ENCODE measurements at places on chromosomes 11 and 22.

- peak; percentile 24 for DNase-seq
These were observed 22.1 kb downstream of the LMO2 start for GRCh38 chr11:33869481-33870422.

DNA sequence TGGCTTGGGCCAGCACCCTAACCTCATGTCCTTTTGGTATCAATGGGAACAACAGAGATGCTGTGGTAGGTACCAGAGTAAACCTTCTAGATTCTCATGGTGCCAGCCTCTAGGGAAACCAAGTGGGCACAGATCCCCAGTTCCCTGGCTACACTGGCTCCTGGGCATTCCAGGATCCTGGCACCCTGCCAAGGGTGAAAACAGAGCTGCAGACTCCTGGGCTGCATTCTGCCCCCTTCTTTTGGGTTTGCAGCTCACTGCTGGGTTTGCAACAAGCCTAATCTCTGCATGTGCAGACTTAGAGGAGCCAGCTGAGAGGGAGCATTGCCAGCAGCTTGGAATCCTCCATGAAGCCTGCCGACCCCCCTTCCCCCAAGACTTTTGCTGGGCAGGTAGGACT lies 30.6 kb downstream of the PRDM11 start:
- DNase-seq: no peak

GRCh38 chr22:17493419-17493981 lies 69.8 kb upstream of the SLC25A18 start:
- no peak for DNase-seq

- DNase-seq: no peak
These were observed 19.0 kb downstream of the MICAL3 start for GRCh38 chr22:18005201-18005926.

DNA sequence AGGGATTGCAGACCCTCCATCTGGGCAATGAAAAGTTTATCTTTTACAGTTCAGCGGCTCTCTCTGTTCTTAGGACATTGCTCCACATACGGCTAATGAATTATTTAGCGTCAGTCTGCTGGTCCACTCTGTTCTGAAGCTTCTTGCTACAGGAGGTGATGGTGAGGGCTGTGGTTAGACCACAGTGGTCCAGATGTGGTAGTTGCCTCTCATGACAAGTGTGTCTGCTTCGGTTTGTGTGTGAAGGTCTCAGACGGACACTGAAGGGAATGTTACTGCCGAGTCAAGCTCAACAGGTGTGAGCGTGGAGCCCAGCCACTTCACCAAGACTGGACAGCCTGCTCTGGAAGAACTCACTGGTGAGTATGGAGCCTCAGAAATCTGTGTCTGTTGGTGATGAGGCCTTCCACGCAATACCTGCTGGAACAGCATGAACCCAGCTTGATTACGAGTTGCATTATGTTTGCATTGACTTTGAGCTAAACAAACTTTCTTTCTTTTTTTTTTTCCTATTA lies 220.8 kb downstream of the DBX1 start:
- DNase-seq: no peak

DNA sequence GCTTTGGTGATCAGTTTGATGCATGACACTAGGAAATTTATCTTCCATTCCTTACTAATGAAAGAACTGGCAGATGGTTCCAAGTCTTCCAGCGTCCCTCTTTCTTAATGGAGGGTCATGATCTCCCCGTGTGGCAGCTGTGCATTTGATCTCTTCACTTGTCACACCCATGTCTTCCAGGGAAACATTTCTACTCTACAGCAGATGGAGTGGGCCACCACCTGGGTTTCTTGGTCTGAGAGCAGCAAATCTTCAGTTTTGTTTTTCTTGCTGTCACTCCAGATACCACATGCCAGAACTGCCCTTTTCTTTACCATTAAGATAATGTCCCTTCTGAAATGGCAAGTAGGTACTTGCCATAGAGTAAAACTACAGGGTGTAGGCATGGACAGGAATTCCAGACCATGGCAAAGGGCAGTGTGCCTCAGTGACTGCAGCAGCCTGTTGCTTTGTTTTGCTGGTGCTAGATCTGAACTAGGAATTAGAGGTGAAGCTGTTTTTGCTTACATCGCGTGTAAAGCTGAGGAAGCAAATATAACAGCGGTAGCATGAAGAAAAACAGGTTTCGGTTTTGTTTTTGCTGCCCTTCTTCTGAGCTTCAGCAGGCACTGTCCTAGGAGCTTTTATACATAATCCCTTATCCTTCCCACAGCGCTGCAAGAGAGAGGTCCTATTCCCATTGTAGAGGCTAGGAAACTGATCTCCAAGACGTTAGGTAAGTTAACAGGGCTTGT lies 20.7 kb upstream of the C11orf96 start:
- DNase-seq: no peak

- DNase-seq: no peak
These were observed 5.5 kb upstream of the LINC01488 start for GRCh38 chr11:69475866-69476471.

DNA sequence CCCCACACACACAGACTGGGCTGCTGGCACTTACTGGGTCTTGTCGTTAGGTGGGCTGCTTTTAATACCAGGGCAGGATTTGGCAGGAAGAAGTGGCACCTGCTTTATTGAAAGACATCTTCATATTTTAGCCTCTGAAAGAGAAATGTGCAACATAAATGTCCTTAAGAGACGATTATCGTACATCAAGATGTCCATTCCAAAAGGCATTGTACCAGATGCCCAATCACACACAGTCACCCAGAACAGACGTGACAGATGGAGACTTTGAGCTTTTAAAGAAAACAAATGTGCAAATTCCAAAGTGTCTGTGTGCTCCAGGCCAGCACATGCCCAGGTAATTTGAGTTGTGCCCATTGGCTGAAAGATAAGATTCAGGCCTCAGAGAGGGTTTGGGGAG lies 155.7 kb downstream of the RRAS2 start:
- no peak for DNase-seq

DNA sequence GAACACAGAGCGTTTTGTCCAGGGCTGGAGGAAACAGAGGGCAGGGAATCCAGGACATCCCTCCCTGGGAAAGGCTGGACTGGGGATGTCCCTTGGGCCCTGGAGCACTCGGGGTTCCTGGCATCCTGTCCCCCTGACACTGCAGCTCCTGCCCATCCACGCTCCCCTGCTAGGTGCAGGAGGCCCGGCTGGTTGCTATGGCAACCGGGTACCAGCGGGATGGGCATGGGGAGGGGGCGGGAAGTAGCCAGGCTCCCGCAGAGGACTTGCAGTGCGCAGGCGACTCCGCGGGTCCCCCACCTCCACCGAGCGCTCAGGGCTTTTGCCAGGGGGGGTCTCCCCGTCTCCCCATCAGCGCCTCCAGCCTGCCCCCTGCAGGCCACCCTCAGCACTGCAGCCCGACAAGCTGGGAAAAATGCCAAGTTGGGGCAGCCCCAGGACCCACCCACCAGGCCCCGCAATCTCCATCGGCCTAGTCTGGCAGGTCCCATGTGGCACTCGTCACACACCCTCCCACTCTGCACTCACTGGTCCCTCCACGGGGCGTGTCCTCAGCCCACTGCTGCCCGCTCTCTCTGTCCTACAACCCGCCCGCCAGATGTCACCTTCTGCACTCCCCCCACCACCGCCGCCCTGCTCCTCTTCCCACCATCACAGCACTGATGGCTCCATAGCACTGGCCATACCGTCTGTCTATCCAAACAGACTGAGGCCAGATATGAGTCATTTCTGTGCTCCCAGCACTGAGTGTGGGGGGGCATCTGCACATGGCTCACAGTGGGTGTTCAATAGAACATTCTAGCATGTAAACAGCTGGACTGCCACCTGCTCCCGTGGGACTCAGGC lies 31.5 kb downstream of the KIAA0930 start:
- no peak for DNase-seq

- no peak for DNase-seq
These were observed 58.2 kb downstream of the MYEOV start for GRCh38 chr11:69352166-69352565.

All from NCI-H1930 (cell line).